Activated effector memory CD4-positive, alpha-beta T cell treated with Interleukin-2 at 50 U/mL for 16 hours (primary cell): ENCODE measurements at places on chromosomes 1 and 21.

DNA sequence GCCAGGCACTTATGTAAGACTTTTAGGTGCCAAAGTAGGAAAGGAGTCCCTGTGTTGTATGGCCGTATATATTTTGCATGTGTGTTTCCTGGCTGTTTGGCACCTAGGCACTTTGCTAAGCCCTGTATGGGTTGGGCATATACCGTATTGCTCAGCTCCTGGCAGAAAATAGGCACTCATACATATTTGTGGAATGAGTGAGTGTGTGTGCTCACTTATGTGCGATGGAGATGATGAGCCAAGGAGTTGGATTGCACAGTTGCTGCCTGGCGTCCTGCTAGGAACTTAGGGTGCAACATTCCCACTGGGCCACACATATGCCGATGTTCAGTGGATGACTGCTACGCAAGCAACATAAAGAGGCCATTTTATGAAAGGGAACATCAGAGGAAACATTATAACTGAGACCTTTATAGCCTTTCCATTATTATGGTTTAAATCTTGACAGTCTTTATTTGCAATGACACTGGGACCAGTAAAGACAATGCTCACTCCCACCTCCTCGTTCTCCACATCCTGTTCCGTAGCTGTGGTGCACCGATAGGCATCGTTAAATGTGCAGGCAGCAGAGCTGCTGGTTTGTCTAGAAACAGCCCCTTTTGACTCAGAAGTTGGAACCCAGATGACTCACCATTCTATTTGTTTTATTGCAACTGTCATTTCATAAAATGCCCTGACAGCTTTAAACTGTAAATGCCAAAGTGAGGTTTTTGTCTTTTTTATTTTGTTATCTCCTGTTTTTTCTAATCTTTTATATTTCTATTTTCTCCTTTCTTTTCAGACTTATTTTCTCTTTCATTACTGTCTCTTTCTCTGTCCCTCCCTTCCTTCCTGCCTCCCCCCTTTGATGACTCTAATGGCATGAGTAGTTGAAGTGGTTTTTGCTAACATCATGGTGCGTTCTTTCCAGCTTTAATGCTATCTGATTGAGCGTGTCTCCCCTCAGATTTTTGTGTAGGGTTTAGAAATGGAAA, 36.1 kb downstream of the PEX14 start:
- DNase-seq, result peak; percentile 69

- no peak for DNase-seq
Measured at GRCh38 chr1:147773215-147773715, 12.9 kb upstream of the GJA5 start.

- no peak for DNase-seq
Measured at GRCh38 chr1:70003211-70003908, 202.0 kb downstream of the LRRC40 start.

DNA sequence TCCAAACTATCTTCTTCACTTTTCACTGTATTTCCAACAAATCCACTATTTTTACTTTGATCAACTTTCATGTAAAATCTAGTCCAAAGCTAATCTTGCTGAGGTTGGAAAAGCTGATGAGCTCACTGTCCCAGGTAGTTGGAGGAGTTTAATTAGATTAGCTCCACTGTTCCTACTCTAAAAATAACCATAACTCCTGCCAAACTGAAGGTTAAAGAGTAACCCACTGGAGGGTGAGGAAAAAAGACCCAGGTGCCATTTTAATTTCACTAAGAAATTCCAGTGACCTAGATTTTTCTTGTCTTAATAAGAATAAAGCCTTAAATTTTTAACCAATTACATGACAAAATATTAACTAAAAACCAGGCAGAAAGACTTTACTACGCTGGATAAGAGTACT, 15.3 kb downstream of the DCAF8 start:
- DNase-seq, result no peak

GRCh38 chr1:198595765-198596164, 43.1 kb upstream of the PTPRC start:
- no peak for DNase-seq

GRCh38 chr1:14677292-14677971, 78.9 kb downstream of the KAZN start:
- DNase-seq, result no peak

GRCh38 chr1:225412803-225413351, 15.0 kb downstream of the LBR start:
- no peak for DNase-seq

DNA sequence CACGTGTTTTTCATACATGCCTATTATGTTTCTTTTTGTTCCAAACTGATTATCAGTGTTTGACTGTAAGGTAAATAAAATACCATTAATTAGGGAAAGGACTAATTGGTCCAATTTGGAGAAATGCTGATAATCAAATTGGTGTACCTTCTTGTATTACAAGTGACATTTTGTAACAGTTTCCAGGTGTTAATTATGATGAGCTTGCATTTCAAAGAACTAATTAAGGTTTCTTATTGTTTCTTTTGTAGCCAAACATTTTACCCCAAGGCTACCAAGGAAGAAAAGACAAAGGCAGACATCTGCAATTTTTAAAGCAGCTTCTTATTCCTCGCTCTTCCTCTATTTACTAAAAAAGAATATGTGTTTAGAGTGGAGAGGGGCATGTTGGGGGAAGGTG, 88.7 kb upstream of the GRIK1 start:
- no peak for DNase-seq

GRCh38 chr1:237868817-237869600, 21.7 kb downstream of the ZP4 start:
- no peak for DNase-seq

DNA sequence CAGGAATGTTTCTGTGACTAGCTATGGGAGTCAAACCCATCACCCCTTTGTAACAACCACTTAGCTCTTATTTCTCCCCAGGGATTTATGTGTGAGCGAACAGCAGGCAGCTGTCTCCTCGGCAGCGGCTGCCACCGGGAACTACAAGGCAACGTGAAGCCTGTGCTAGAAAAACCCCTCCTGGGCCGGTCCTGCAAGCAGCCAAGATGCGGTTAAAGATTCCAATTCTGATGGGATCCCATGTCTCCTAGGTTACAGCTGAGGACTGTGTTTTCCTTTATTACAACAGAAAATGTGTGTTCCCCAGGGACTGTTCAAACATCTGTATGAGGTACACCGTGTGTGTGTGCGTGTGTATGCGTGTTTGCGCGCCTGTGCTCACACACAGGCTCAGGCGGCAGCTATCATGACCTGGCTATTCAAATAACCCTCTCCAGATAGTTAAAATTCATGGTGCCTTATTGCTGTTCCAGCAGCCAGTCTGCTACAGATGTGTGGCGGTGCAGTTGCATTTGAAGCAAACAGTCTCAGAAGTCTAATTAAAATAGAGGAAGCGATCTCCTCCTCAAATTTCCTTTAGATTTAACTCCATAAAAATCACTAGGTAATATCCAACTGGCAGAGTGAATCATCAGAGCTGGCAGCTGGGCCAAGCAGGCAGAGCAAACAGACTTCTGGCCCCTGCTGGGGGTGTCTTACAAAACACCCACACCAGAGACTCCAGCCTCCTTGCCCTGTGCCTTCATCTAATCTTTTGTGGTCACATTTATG, 68.0 kb downstream of the LMX1A start:
- no peak for DNase-seq
